ENCODE measurements at places on chromosomes 12 and 14. TPM values are rescaled to one million over a fixed set of nuclear protein-coding genes. Genes with fewer than 3 reads are reported as not detected.

TSPAN11 gene
- total RNA-seq: 9.1 TPM

GRCh38 chr14:92603309-92604242, 90.0 kb downstream of the RIN3 start:
- H3K36me3 ChIP-seq: peaks cover 4% of the 10 kb centered on the region
- no peaks in the 10 kb centered on the region for H3K27me3 ChIP-seq
- DNase-seq: peak; percentile 56
- H3K4me3 ChIP-seq: no peak overlapping the region

GRCh38 chr12:67026487-67027246, 242.5 kb upstream of the CAND1 start:
- no peaks in the 10 kb centered on the region for H3K4me1 ChIP-seq
- H3K36me3 ChIP-seq: no peaks in the 10 kb centered on the region
- no peaks in the 10 kb centered on the region for H3K27me3 ChIP-seq

GRCh38 chr14:49828640-49829039, 23.9 kb downstream of the NEMF start:
- H3K27me3 ChIP-seq: no peaks in the 10 kb centered on the region
- DNase-seq: no peak
- no peaks in the 10 kb centered on the region for H3K4me1 ChIP-seq

- no peak for DNase-seq
- no peaks in the 10 kb centered on the region for H3K4me1 ChIP-seq
- H3K36me3 ChIP-seq: no peaks in the 10 kb centered on the region
- no peak overlapping the region for H3K4me3 ChIP-seq
Measured at GRCh38 chr14:97293659-97294058, 496.5 kb downstream of the VRK1 start.

GRCh38 chr14:69605738-69606137, 5.7 kb upstream of the SUSD6 start:
- no peaks in the 10 kb centered on the region for H3K36me3 ChIP-seq
- H3K27me3 ChIP-seq: no peaks in the 10 kb centered on the region
- H3K4me3 ChIP-seq: no peak overlapping the region
- no peak overlapping the region for H3K27ac ChIP-seq
- DNase-seq: no peak

DNA sequence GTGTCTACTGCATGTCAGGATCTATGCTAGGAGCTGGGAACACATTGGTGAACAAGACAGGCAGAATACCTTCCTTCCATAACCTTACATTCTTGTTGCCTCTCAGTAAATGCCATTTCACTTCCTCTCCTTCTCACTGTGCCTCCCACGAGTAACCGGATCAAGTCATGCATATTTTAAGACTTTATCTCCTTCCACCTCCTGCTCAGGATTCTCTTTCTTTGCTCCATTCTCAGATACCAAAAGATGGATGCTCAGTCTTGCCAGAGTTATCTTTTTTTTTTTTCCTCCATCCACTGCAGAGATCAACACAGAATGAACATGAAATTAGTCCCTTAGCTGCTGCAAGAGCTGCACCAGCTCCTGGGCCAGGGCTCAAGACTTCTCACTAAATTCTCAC, 20.0 kb upstream of the APPL2 start:
- H3K4me3 ChIP-seq: no peak overlapping the region
- no peak overlapping the region for H3K27ac ChIP-seq
- DNase-seq: no peak
- no peaks in the 10 kb centered on the region for H3K27me3 ChIP-seq
- H3K4me1 ChIP-seq: no peaks in the 10 kb centered on the region

OR11H12 gene
- not detected for total RNA-seq

GRCh38 chr14:105491366-105491973, 424 bp downstream of the TEDC1 start:
- peaks cover 7% of the 10 kb centered on the region for H3K36me3 ChIP-seq
- peaks cover 41% of the 10 kb centered on the region for H3K4me1 ChIP-seq
- DNase-seq: no peak
- H3K4me3 ChIP-seq: peak overlapping the region; percentile 57
- H3K27me3 ChIP-seq: peaks cover 15% of the 10 kb centered on the region

AKAP6 gene
- 87.1 TPM for total RNA-seq

DPPA3 gene
- not detected for total RNA-seq

DNA sequence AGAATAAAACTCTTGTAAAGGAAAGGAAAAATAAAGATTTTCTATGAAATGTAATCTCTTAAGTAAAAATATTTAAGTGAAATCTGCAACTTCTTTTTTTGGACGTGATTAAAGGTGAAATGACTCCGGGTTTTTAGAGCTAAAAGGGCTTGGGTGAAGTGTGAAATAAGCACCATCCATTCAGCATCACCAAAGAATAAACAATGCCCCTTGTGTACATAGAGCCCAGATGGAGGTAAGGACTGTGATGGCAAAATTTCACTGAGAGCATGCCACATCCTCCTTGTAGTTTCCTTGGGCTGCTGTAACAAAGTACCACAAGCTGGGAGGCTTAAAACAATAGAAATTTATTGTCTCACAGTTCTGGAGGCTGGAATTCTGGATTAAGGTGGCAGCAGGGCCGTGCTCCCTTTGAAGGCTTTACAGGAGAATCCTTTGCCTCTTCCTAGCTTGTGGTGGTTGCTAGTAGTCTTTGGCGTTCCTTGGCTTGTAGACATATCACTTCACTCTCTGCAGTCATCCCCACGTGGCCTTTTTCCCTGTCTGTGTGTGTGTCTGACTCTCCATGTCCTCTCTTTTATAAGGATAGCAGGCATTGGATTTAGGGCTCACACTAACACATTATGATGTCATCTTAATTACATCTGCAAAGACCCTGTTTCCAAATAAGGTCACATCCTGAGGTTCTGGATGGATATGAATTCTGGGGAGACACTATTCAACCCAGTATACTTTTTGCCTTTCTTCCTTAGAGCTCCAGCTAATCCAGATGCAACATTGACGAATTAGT, 24.2 kb downstream of the ZNF664 start:
- H3K27me3 ChIP-seq: no peaks in the 10 kb centered on the region
- H3K4me3 ChIP-seq: no peak overlapping the region

DNA sequence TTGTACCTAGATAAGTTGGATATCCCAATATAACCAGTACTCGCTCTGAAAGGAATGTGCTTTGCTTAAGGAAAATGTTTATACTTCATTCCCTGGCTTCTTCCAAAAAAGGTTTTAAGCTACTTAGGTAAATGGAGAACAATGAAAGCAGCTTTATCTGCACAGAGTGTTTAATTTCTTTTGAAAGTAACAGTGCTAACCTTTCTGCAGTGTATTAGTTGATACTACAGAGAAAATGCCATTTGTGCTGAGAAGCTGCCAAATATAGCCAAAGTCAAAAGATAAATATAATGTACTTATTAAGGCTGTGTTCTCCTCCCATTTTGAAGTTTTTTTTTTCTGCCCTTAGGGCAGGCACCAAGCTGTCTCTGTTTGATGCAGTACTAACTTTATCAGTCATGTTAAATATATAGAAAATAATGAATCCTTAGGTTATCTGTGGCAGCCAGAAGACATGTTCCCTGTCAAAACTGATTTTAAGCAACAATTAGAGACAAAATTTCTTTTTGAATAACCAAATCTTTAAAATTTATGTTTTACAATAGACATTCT, 145.4 kb upstream of the KITLG start:
- H3K27ac ChIP-seq: no peak overlapping the region
- no peaks in the 10 kb centered on the region for H3K27me3 ChIP-seq
- no peak overlapping the region for H3K4me3 ChIP-seq
- no peaks in the 10 kb centered on the region for H3K36me3 ChIP-seq
- DNase-seq: no peak

DNA sequence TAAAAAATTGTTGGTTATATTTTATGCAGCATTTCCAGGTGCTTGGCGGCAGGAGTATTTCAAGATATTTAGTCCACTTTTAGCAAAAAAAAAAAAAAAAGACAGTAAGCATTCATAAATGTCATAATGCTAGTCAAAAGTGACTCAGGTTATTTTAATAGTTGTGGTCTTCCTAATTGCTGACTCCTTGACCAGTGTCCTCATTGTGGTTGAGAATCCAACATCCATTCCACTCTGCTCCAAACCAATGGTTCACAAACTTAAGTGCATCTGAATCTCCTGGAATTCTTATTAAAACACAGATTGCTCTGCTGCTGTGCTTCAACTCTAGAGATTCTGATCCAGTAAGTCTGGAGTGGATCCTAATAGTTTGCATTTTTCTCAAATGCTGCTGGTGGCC, 71.4 kb downstream of the AKAP6 start:
- no peaks in the 10 kb centered on the region for H3K36me3 ChIP-seq
- peaks cover 2% of the 10 kb centered on the region for H3K4me1 ChIP-seq
- no peak overlapping the region for H3K27ac ChIP-seq
- DNase-seq: no peak

CCDC196 gene
- total RNA-seq: not detected

DNA sequence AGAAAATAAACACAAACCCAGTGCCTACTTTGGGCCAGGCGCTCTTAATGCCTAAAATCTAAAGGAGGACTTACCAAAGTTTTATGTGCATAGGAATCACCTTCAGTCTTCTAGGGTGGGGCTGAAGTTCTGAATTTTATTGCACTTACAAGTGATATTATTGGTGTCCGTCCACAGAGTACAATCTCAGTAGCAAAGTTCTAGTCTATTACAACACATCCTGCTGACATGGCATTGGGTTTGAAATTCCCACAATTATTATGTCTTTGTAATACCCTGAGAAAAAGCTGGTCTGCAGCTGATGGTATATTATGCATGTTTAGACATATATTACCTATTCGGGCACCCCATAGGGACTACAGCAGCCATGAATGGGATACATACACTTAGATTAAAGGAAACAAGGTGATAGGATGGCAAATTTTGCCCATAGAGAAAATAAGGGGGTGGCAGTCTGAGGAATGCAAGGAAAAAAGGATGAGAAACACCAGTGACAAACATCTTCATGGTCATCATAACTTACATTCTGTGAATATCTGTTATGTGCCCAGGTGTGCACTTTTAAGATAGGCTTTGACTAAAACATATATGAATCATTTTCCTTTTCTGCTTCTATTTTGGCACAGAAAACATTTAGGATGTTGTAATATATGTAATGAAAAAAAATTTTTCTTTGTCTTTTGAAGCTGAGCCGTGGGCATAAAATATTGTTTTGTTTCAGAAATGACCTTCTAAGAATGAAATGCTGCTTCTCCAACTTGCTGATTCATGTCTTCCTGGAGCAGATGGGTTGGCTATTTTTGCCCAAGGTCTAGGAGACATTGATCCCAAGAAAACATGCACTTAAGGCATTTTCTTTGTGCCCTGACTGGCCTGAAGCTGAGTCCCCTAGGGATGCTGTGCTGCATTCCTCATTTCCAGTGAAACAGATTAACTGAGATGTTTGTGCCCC, 27.2 kb upstream of the ALG10 start:
- DNase-seq: no peak
- H3K4me3 ChIP-seq: no peak overlapping the region
- H3K27ac ChIP-seq: no peak overlapping the region
- no peaks in the 10 kb centered on the region for H3K36me3 ChIP-seq
- no peaks in the 10 kb centered on the region for H3K4me1 ChIP-seq
- H3K27me3 ChIP-seq: no peaks in the 10 kb centered on the region

SYNDIG1L gene
- 0.04 TPM for total RNA-seq

DNA sequence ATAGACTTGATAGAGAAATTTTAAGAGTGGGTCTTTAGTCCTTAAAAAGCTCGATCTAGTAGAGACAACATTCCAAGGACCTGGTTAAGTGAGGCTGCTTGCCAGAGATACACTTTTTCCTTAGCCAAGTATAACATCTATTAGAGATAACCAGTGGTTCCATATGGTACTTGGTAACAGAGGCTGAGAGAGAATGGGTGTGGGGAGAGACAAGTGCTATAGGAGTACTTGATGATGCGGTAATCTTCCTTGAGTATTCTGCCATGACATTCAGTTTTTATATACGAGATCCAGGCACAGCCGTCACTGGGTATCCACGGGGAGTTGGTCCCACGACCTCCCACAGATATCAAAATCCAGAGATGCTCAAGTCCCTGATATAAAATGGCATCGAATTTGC, 77.4 kb upstream of the REP15 start:
- no peak for DNase-seq
- no peaks in the 10 kb centered on the region for H3K27me3 ChIP-seq
- H3K27ac ChIP-seq: no peak overlapping the region

PLCZ1 gene
- total RNA-seq: not detected

DNA sequence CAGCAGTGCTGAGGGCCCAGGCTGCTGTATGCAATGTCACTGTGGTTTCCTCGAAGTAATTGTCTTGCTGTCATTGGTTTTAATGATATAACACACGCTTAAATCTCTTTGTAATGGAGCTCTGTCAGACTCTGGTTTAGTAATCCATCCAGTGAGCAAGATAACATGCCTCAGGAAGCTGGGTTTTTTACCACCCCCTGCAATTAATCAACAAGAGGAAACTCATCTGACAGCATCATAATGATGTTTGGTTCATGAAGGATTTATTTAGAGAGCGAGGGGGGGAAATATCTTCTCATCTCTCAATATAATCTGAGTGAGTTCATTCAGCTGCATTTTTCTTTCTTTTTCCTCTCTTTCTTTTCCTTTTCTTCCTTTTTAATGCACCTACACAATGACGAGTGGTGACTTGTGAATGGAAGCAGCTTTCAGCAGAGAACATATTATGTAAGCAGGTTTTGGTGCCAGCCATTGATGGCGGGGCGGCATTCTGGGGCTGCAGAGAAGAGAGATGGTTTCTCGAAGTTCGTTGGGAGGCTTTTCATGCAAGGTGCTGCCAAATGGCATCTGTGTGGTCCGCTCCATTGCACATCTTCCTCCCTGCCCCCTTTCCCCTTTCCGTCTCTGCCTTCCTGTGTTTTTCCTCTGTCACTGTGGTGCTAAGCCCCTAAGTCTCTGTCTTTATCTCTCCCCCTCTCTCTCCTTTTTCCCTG, 6.7 kb downstream of the RPH3A start:
- no peaks in the 10 kb centered on the region for H3K36me3 ChIP-seq
- no peak overlapping the region for H3K27ac ChIP-seq
- no peak for DNase-seq
- no peaks in the 10 kb centered on the region for H3K4me1 ChIP-seq
